NCI-H460 (cell line): ENCODE measurements at places on chromosomes 12 and 14.

- no peak for DNase-seq
These were observed 38.7 kb downstream of the GLT8D2 start for GRCh38 chr12:104011253-104011652.

DNA sequence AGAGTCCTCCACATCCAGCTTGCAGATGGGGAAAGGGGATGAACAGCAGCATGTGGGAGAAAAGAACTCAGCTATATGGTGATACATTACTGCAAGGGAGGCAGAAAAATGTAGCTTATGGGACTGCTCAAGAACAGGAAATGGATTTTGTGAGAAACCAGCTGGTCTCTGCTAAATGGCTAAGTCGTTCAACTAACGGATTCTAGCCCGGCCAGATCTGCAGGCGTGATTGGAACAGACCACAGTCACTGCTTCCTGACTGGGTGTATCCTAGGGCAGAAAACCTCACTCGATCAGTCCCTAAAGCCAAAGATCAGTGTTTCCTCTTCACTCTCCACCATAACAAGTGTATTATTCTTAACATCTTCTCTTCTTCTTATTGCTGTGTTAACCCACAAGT, 8.1 kb upstream of the PTGDR start:
- DNase-seq, result no peak

DNA sequence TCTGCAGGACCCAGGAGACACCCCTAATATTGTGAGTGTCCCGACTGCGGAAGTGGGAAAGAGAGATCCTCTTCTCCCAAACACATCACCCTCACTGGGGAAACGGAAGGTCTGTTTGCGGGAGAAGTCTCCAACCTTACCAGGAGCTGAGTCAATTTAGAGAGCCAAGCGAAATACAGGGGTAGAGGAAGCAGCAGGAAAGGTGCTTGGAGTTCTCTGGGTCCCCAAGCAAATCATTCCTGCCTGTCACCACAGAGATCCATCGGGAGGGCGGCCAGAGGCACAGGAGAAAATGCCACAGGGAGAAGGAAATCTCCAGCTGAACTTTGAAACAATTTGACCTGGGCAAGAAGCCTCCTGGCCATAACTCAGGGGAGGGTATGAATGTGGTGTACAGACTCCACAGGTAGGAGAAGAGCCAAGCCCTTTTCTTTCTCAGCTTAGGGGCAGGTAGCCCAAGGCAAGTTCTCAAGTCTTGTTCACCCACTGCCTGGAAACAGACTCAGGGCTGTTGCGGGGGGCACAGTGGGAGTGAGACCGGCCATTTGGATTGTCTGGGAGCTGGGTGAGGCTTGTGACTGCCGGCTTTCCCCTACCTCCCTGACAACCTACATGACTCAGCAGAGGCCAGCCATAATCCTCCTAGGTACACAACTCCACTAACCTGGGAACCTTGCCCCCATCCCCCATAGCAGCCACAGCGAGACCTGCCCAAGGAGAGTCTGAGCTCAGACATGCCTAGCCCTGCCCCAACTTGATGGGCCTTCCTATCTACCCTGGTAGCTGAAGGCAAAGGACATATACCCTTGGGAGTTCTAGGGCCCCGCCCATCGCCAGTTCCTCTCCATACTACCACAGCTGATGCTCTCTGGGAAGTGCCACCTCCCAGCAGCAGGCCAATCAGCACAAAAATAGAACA, 211.9 kb upstream of the ARHGAP5 start:
- DNase-seq, result no peak

DNA sequence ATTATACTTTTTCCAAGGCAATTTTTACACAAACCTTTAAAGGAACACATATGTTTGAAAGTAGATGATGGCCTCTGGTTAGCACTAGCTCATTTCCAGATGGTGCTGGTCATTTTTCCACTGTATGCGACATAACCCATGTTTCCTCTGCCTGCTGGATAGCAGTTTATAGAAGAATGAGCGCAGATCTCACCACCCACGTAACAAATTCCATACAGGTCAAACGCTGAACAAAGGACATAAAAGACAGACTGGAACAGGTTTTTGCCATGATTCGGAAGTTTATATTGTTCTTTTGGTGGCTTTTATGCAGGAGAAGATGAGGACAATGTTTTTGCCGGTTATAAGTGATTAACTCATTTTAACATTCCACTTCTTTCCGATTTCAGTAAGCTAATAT, 30.7 kb downstream of the PPP1R36 start:
- DNase-seq, result peak; percentile 16

- DNase-seq, result no peak
These were observed 502 bp downstream of the ITGA5 start for GRCh38 chr12:54418441-54419087.

DNA sequence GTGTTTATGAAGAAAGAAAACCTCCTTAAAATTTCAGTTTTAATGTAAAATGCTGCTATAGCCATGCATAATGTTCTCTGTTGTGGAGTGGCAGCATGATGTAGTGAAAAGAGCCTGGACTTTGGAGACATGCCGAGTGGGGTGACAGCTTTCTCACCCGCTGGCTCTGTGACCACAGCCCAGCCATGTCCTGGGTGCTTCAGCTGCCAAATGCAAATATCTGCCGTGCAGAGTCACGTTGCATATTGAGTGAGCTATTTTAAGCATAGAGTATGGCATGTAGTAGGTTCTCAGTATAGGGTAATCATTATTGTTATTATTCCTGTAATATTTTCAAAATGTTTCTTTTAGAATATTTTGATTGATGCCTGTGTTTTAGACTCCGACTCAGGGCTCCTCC, 15.5 kb upstream of the TCTN2 start:
- DNase-seq, result no peak

DNA sequence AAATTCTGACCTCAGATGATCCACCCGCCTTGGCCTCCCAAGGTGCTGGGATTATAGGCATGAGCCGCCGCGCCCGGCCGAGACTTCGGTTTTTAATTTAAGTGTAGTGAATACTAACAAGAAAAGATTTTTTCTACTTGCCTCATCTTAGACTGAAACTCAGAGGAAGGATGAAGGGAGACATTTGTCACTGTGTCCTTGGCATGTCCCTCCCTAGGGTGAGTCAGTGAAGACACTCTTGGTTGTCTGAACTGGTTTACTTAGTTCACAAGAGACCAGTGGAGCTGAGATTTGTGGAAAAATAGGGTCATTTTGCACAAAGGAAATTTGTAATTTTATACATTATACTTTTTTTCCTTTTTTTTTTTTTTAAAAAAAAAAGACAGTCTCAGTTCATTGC, 13.5 kb downstream of the C12orf71 start:
- no peak for DNase-seq

- peak; percentile 34 for DNase-seq
These were observed 1494.7 kb upstream of the TMEM132C start for GRCh38 chr12:126772171-126772864.

GRCh38 chr14:52918486-52918885, 32.4 kb downstream of the FERMT2 start:
- peak; percentile 48 for DNase-seq

GRCh38 chr12:4215229-4216186, 58.1 kb upstream of the CCND2 start:
- DNase-seq, result no peak

DNA sequence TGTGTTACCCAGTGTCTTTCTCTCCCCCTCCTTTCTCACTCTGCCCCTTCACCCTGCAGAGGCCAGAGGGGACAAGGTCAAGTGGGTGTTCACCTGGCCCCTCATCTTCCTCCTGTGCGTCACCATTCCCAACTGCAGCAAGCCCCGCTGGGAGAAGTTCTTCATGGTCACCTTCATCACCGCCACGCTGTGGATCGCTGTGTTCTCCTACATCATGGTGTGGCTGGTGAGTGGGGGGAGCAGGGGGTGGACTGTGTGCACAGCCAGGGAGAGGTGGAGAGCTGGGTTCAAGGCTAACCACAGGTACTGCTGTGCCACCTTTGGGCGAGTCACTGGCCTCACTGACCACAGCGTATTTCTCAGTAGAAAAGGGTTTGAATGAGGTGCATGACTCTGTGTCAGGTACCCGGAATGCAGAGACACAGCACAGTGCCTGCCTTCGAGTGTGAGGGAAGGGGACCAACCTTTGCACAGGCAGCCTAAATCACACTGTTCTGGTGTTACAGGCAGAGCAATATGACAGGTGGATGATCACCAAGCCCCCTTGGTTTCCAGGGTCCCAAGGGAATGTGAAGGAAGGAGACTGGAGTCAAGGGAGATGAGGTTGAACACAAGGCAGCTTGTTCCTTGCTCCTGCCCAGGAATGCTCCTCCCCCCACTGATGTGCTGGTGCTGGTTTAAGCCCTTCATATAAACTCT, 30.8 kb upstream of the RIN3 start:
- DNase-seq, result no peak

DNA sequence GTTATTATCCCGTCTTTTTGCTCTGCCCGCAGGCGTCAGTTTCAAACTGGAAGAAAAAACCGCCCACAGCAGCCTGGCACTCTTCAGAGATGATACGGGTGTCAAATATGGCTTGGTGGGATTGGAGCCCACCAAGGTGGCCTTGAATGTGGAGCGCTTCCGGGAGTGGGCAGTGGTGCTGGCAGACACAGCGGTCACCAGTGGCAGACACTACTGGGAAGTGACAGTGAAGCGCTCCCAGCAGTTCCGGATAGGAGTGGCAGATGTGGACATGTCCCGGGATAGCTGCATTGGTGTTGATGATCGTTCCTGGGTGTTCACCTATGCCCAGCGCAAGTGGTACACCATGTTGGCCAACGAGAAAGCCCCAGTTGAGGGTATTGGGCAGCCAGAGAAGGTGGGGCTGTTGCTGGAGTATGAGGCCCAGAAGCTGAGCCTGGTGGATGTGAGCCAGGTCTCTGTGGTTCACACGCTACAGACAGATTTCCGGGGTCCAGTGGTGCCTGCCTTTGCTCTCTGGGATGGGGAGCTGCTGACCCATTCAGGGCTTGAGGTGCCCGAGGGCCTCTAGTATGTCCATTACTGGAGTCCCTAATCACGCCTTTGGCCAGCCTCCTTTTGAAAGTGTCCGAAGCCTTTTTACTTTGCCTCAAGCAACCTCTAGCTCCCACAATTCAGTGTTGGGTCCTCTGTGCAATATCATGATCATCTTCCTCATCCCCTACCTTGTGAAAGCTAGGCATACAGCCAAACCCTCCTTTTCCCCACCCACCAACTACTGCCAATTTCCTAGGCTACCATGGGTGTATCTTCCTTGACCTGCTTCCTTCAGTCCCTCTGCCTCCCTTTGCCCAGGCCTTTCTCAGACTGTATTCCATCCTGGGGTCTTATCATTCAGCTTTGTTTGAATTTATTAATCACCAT, 891 bp downstream of the SPRYD4 start:
- DNase-seq, result no peak

DNA sequence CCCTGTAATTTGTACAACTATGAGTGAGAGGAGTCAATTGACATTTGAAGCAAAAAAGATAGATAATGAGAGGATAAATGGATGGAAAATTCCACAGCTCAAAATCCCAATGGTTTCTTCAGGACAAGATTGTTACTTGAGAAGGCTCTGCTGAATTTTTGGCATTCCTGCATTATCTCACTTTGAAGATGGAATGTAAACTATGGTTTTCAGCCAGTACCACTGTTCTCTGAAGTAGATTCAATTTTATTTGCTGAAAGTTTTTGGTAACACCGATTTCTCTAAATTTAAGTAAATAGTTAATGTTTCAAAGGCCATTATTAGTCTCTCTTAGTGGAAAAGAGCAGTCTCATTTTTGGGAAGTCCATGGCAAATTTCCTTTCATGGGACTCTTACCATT, 121.9 kb upstream of the SLC38A2 start:
- DNase-seq, result peak; percentile 61

- DNase-seq, result no peak
These were observed 445.7 kb downstream of the TMTC2 start for GRCh38 chr12:83132360-83132759.

- DNase-seq, result no peak
These were observed 4.1 kb downstream of the C1QL4 start for GRCh38 chr12:49332891-49333371.

GRCh38 chr12:124837958-124838803, 25.5 kb downstream of the SCARB1 start:
- DNase-seq, result peak; percentile 59

DNA sequence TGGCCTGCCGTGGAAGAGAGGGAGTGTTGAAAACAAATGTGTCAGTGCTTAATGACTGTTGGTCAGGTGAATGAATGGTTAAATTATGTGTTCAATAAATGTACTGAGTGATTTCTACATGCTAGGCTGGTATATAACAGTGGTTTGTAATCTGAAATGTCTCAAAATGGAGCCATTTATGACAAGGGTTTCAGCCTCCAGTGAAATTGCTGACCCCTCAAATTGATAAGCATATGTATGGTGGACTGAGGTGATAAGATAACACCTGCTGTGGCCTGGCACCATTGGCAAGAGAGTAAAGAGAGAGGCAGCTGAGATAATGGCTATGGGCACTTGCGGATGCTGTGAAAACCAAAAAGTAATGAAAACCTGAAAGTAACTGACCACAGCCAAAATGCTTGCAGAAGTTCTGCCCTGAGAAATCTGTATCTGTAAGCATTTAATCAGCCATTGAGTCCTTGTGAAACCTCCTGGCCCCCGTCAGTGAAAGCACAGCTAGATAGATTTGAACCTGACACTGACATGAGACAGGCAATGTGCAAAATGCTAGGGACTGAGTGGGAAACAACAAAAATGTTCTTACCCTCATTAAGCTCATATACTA, 1.4 kb upstream of the BCAT1 start:
- DNase-seq, result no peak

DNA sequence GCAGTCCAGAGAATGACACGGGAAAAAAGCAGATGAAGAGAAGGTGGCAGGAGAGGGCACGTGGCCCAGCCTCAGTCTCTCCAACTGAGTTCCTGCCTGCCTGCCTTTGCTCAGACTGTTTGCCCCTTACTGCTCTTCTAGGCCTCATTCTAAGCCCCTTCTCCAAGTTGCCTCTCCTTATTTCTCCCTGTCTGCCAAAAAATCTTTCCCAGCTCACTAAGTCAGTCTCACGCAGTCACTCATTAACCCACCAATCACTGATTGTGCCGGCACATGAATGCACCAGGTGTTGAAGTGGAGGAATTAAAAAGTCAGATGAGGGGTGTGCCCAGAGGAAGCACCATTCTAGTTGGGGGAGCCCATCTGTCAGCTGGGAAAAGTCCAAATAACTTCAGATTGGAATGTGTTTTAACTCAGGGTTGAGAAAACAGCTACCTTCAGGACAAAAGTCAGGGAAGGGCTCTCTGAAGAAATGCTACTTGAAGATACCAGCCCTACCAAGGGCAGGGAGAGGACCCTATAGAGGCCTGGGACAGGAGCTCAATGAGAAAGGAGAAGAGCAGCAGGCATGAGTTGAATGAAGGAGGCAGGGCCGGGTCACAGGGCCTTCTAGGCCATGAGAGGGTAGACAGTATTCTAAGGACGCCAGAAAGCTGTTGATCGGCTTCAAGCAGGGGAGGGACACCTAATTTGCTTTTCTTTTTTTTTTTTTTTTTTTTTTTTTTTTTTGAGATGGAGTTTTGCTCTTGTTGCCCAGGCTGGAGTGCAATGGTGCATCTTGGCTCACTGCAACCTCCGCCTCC, 40.9 kb downstream of the DAD1 start:
- DNase-seq, result no peak

- no peak for DNase-seq
These were observed 137.5 kb downstream of the FSCB start for GRCh38 chr14:44369401-44370123.

- no peak for DNase-seq
These were observed 150.6 kb downstream of the BCAT1 start for GRCh38 chr12:24798335-24798734.

GRCh38 chr12:11959117-11959823, 111.5 kb upstream of the BCL2L14 start:
- no peak for DNase-seq

- no peak for DNase-seq
These were observed 27.4 kb upstream of the METAP2 start for GRCh38 chr12:95446506-95446900.
